GM12878 (cell line): ENCODE measurements at places on chromosomes 13 and 19. TPM values are rescaled to one million over a fixed set of nuclear protein-coding genes. Genes with fewer than 3 reads are reported as not detected.

- no peak for DNase-seq
Observed at GRCh38 chr19:5977222-5977784, 637 bp downstream of the RANBP3 start.

GRCh38 chr13:73701160-73701559 lies 433.0 kb downstream of the KLF12 start:
- DNase-seq, result no peak

DNA sequence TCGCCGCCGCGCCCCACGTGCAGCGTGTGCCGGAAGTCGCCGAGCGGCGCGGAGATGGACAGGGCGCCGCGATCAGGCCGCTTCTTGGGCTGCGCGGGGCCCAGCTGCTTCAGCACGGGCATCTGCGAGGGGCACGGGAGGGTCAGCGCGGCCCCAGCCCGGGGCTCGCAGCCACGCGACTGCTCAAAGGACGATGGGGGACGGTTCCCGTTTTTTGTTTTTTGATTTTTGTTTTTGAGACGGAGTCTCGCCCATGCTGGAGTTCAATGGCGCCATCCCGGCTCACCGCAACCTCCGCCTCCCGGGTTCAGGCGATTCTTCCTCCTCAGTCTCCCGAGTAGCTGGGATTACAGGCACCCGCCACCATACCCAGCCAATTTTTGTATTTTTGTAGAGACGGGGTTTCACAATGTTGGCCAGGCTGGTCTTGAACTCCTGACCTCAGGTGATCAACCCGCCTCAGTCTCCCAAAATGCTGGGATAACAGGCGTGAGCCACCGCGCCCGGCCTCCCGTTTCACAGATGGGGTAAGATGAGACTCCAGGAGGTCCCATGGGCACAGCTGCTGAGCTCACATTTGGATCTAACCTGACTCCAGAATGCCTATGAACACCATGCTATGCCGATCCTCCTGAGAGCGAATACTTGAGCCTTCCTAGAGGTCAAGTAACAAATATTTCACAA lies 2.0 kb upstream of the LENG9 start:
- no peak for DNase-seq

GRCh38 chr19:42088471-42089190 lies 12.7 kb downstream of the ZNF574 start:
- DNase-seq, result no peak

The TDRD3 gene
- 24.3 and 24.9 TPM in 2 replicates for total RNA-seq
